Naive thymus-derived CD4-positive, alpha-beta T cell (primary cell): ENCODE measurements at places on chromosomes 12 and 14.

DNA sequence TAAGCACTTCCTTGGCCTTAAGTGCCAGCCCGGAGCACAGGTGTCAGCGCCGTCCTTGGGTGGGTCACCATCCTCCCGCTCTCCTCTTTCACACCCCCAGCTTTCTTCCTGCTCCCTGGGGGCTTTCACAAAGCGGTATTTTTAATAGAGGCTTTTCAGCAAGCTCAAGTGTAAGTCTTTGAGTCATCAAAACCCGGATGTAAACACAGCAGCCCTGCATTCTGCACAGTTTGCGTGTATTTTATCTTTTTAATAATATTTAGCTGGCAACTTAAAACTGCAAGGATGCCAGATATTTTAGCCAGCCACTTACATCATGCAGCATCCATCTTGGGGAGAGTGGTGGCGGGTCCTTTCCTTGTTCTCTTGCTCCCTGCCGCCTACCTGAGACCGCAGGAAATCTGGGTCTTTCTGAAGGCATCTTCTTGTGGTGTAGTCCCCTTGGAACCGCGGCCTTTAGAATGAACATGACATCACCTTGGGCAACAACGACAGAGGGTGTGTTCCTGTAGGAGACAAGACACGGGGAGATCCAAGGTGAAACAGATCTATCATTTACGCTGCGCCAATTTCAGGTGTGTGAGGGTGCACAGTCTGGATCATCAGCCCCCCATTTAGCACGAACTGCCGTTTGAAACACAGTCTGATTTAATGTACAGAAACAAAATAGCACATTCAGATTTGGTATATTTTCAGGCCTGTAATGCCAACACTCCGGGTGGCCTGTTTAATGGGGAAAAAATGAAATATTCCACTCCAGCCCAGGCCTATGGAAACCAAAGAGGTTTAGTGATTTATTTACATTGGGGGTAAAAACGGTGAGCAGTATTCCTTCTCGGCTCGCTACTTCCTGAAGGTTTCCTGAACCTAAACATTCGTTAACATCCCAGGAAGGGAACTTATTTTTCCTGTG, 12.5 kb upstream of the IRF2BPL start:
- H3K36me3 ChIP-seq, result no peaks in the 10 kb centered on the region
- no peak for DNase-seq

- H3K36me3 ChIP-seq, result peaks cover 9% of the 10 kb centered on the region
- DNase-seq, result no peak
- H3K4me3 ChIP-seq, result no peak overlapping the region
- no peaks in the 10 kb centered on the region for H3K27me3 ChIP-seq
These were observed 17.8 kb downstream of the SLC8B1 start for GRCh38 chr12:113317122-113317521.

DNA sequence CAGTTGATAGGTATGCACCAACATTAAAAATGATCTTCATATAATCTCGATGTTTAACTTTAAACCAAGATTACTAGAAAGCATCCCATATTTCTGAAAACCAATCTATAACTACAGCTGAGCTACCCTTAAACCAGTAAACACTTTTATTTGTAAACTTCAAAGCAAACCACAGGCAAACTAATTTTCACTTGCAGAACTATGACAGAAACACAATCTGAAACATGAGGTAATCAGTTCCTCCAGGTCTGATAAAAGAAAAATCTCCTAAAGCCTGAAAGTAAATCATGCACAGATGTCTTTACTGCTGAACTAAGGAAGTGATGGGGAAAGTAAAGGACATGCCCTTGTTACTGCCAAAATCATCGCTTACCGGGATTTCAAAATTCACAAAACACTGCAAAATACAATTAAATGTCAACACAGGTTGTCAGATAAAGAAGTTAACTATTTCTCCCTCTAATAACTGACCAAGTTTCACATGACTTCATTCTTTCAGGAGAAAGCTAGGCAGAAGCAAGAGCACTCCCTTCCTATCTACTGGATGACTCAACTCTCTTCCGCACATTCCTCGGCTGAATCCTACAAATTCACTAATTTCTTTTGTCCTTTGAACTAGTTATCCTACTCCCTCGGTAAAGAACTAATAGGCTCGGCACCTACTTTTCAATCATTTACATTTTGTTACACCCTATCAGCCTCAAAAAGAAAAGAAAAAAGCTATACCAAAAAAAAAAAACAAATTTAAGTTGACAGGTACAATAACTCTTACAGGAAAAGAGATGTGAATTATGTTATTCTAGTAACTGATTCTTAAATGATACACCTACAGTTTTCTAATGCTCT, 1.4 kb downstream of the EEA1 start:
- peak overlapping the region; percentile 96 for H3K27ac ChIP-seq
- H3K36me3 ChIP-seq, result no peaks in the 10 kb centered on the region
- DNase-seq, result no peak
- no peaks in the 10 kb centered on the region for H3K27me3 ChIP-seq

DNA sequence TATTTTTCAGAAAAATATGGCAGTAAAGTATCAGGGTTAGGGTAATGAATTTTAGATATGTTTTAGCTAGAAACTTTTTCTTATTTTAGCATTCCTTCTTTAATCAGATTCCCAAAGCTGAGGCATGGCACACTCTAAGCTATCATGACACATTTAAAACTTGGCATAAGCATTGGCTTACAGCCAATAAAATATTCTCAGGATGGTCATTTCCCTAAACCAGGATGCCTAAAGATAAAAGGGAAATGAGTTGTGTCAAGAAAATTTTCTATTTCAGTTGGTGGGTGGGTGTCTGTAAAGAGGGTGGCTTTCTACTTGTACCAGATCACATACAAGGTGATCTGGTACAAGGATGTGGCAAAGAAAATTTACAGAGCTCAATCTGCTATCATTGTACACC, 47.8 kb downstream of the PEBP1 start:
- DNase-seq, result no peak
- no peak overlapping the region for H3K27ac ChIP-seq

DNA sequence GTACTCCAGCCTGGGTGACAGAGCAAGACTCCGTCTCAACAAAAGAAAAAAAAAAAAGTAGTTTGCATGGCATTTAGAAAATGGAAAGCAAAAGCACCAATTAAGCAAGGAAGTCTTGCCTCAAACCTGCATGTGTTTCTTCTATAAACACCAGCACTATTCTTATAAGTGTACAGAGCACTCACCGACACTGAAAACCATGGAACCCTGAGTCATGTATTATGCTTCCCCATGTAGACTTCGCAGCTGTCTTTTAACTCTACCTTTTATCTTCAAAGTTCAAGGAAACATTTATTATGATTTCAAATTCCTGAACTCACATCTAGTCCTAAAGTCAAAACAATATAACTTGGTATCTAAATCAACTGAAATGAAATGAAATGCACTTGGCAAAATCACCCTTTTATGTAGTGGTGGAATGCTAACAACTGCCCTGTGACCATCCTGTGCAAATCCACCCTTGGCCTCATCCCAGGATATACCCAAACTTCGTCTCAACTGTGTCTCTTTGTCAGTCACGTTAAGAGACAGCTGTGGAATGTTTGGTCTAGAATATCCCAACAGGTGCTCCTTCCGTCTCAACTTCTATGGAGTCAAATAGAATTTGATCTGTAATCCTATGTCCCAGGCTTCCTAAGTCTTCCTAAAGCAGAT, 4.8 kb downstream of the BCAT1 start:
- no peaks in the 10 kb centered on the region for H3K36me3 ChIP-seq
- H3K4me1 ChIP-seq, result peaks cover 14% of the 10 kb centered on the region
- H3K27ac ChIP-seq, result no peak overlapping the region
- no peak overlapping the region for H3K4me3 ChIP-seq
- DNase-seq, result no peak
- peaks cover 8% of the 10 kb centered on the region for H3K27me3 ChIP-seq

GRCh38 chr14:21070083-21070609, at the start of gene ARHGEF40:
Gene ARHGEF40 (plus strand): TSS chr14:21070304. CDS start chr14:21070397, 93 bp downstream.
- H3K4me3 ChIP-seq, result peak within 1 kb of the TSS; percentile 43
- H3K36me3 ChIP-seq, result no peaks in the 10 kb centered on the region
- peaks cover 39% of the 10 kb centered on the region for H3K27me3 ChIP-seq
- peaks cover 21% of the 10 kb centered on the region for H3K4me1 ChIP-seq
- DNase-seq, result no peak

DNA sequence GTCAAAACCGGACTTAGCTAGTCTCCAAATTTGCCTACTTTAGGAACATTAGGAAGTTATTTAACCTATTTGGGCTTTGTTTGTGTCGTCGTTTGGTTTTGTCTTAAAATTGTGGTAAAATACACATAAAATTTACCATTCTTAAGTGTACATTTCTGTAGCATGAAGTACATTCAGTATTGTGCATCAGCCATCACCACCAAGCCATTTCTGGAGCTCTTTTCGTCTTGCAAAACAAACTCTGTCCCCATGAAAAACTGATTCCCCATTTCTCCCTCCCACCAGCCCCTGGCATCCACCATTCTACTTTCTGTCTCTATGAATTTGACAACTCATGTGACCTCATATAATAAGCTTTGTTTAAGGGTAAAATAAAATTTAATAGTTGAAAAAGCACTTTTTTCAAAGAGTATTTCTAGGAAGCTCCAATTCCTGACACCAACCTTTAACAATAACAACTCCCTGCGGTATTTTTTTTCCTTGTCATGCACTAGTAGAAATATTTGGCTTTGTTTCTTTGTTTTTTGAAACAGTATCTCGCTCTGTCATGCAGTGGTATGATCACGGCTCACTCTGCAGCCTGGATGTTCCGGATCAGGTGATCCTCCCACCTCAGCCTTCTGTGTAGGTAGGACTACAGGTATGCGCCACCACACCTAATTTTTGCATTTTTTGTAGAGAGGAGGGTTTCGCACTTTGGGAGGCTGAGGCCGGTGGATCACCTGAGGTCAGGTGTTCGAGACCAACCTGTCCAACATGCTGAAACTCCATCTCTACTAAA, 3.6 kb upstream of the UBC start:
- peaks cover 62% of the 10 kb centered on the region for H3K4me1 ChIP-seq
- no peak for DNase-seq
- peaks cover 4% of the 10 kb centered on the region for H3K36me3 ChIP-seq
- peak overlapping the region; percentile 84 for H3K27ac ChIP-seq

GRCh38 chr14:106556665-106557289, 1030.4 kb downstream of the TMEM121 start:
- no peaks in the 10 kb centered on the region for H3K36me3 ChIP-seq
- no peaks in the 10 kb centered on the region for H3K27me3 ChIP-seq
- H3K27ac ChIP-seq, result no peak overlapping the region
- H3K4me1 ChIP-seq, result no peaks in the 10 kb centered on the region
- H3K4me3 ChIP-seq, result no peak overlapping the region

- H3K27ac ChIP-seq, result peak overlapping the region; percentile 76
- H3K36me3 ChIP-seq, result no peaks in the 10 kb centered on the region
- no peaks in the 10 kb centered on the region for H3K27me3 ChIP-seq
- peak overlapping the region; percentile 28 for H3K4me3 ChIP-seq
These were observed 21.1 kb downstream of the PRKCH start for GRCh38 chr14:61342486-61342885.

GRCh38 chr12:29990971-29991370, 207.2 kb upstream of the TMTC1 start:
- no peak overlapping the region for H3K4me3 ChIP-seq
- H3K27me3 ChIP-seq, result no peaks in the 10 kb centered on the region
- no peak for DNase-seq
- H3K4me1 ChIP-seq, result no peaks in the 10 kb centered on the region
- H3K36me3 ChIP-seq, result no peaks in the 10 kb centered on the region
- H3K27ac ChIP-seq, result no peak overlapping the region

DNA sequence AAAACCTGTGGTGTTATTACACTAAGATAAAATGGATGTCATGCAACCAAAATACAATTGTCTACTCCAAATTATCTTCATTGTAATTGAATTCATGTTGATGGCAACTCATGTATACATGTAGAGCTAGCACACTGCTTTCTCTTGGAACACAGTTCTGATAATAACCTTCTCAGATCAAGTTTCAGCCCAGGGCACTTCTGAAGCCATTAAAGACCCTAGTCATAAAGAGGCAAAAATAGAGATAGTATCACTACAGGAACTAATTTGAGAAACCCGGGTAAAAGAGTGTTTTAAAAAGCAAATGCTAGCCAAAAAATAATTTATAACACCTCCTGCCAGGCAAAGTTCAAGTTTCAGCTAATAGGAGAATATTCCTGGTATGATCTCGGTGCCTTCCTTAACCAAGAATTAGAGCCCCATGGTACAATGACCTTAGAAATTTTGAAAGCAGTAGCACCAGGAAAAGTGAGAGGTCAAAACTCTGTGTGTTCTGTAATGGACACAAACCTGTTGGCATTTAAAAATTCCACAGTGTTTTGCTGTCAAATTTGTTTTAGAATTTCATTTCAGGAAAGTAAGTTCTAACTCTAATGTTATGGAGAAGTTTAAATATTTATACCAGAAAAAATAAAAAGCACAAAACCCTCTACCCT, 105.0 kb upstream of the FRMD6 start:
- no peaks in the 10 kb centered on the region for H3K36me3 ChIP-seq
- no peak for DNase-seq
- H3K4me3 ChIP-seq, result no peak overlapping the region
- H3K27ac ChIP-seq, result no peak overlapping the region
- H3K27me3 ChIP-seq, result no peaks in the 10 kb centered on the region

GRCh38 chr12:48175613-48176416, 7.6 kb upstream of the CCDC184 start:
- DNase-seq, result no peak
- no peaks in the 10 kb centered on the region for H3K4me1 ChIP-seq

DNA sequence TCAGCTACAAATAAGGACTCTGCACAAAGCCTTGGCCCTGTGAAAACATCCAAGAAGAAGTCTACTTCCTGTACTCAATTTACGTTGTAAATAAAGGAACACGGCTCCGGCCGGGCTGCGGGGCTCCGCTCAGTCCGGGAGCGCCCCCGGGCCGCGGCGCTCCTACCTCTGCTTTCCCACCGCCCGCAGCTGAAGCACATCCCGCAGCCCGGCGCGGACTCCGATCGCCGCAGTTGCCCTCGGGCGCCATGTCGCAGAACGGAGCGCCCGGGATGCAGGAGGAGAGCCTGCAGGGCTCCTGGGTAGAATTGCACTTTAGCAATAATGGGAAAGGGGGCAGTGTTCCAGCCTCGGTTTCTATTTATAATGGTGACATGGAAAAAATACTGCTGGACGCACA, 502.3 kb upstream of the FOXG1 start:
- no peaks in the 10 kb centered on the region for H3K4me1 ChIP-seq
- no peaks in the 10 kb centered on the region for H3K27me3 ChIP-seq
- no peak for DNase-seq
- no peaks in the 10 kb centered on the region for H3K36me3 ChIP-seq
- no peak overlapping the region for H3K4me3 ChIP-seq
- H3K27ac ChIP-seq, result no peak overlapping the region
